ENCODE measurements at places on chromosomes 4 and X.

DNA sequence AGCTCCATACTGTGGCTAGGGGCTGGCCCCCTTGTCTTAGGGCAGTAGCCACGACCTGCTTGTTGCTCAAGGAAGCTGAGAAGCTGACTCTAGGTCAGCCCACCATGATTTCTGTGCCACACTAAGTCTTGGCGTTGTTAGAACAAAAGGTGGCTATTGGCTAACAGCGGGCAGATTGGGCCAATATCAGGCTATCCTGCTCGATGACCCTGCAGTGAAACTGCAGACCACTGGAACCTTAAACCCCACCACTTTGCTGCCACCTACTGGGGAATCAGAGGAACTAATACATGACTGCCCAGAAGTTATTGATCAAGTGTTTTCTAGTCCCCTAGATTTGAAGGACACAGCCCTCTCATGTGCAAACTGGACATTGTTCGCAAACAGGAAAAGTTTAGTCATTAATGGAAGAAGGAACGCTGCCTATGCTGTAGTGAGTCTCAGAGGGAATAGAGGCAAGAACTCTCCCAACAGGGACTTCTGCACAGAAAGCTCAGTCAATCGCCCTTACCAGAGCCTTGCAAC lies 17.0 kb upstream of the PAPSS1 start:
- DNase-seq = peak; percentile 24

DNA sequence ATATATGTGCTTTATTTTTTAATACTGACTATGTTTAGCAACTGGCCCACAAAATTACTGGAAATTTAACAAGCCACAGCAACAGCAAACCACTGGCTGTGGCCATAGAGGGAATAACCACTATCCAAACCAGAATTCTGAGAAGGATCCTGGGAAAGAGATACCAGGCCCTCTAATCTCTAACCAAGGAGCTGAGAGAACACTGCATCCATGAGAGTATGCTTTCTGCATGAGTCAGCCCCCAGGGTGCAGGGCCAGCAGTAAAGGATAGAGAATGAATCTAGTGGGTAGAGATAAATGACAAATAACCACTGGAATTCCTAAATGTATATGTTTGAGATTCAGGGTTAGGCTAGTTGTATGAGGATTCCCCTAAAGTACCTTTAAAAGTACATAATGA lies 221.8 kb downstream of the KIT start:
- no peak for DNase-seq

DNA sequence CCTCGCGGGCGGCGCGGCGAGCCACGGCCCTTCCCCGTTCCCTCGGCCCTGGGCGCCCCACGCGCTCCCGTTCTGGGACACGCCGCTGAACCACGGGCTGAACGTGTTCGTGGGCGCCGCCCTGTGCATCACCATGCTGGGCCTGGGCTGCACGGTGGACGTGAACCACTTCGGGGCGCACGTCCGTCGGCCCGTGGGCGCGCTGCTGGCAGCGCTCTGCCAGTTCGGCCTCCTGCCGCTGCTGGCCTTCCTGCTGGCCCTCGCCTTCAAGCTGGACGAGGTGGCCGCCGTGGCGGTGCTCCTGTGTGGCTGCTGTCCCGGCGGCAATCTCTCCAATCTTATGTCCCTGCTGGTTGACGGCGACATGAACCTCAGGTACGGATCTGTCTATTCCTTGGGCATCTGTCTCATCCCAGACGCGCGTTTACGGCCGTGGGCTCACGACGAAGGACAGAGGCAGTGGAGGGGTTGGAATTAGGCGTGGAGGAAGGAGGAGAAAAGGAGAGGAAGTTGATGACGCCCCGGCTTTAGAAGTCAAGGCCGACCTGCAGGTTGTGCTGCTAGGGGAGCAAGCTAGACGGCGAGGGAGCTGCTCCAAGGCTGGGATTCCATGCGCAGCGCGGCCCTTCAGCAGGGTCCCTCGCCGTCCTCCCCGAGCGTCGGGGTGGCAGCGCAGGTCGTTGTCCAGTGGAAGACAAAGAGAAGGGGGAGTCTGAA lies 792 bp downstream of the SLC10A4 start:
- DNase-seq = no peak

DNA sequence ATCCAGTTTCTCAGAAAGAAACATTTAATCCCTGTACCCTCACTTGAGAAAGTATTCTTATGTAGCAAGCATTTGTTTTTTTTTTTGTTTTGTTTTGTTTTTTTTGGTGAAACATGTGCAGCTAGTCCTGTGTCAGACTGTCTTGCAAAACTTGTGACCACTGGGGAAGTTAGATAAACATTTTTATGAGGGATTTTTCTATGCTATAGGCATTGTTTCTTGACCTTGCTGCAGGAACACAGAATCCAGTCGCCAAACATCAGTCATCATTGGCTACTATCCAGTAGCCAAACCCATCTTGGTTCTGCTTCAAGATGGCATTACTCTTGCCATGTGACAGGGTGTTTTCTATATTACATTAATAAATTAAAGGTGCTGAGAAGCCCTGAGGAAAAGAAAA lies 7.7 kb upstream of the MAPK10 start:
- no peak for DNase-seq

GRCh38 chr4:2954358-2955185 lies 8.6 kb downstream of the NOP14 start:
- DNase-seq = peak; percentile 53

DNA sequence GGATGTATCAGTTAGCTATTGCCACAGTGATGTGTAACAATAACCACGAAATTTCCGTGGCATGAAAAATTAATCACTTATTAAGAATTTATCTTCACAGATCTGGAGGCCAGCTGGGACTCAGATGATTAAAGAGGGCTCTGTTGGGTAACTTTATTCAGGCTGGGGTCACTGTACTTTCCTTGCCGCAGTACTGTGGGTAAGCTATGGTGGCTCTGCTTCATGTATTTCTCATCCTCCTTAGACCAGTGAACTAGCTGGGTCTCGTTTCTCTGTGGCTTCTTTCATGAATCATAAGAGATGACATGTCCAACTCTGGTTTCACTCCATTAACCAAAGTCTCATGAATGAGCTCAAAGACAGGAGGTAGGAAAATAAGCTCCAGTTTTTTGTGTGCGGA lies 13.5 kb downstream of the TEX13B start:
- no peak for DNase-seq
